ENCODE measurements at places on chromosomes 5 and 9.

- DNase-seq: no peak
Observed at GRCh38 chr5:538271-538771, 14.1 kb upstream of the SLC9A3 start.

GRCh38 chr5:37808945-37809344, 30.9 kb downstream of the GDNF start:
- DNase-seq: no peak

- DNase-seq: no peak
Observed at GRCh38 chr9:122116448-122117173, 23.5 kb upstream of the TTLL11 start.

GRCh38 chr5:132050136-132050535, 10.3 kb upstream of the IL3 start:
- no peak for DNase-seq

DNA sequence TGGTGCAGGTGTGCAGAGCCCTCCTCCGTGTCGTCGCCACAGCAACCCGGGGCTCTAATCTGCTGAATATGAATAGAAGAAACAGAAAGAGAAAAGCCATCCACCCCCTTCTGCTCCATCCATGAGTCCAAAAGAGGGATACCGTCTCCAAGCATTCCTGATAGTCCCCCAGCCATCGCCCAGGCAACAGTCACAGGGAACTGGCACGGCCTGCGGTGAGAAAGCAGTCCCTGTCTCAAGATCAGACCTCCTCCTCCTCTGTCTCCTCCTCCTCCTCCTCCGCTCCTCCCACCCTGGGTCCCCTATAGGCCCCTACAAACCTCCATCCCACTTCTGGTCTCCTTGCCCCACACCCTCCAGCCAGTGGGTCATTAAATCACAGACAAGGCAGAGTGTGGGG, 308.1 kb upstream of the MPDZ start:
- DNase-seq: no peak

GRCh38 chr9:106796771-106797170, 66.2 kb upstream of the ZNF462 start:
- DNase-seq: no peak

GRCh38 chr5:114447084-114447773, 85.4 kb downstream of the KCNN2 start:
- DNase-seq: no peak

DNA sequence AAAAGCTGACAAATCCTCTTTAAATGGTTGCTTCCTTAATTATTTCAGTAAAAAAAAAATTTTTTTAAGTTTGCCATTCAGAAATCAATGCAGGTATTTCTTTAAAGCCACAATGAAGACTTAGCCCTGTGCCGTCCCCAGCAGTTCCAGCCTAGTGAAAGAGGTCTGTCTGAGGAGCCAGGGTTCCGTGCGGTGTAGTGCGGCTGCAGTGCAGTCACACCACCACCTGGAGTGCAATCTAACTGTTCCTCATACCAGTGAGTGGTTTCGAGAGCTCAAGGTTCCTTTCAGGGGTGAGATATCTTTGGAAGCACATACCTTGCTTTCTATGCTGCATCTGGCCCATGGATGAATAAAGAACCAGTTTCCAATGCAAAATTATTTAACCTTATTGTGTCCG, 87.5 kb downstream of the FANCC start:
- no peak for DNase-seq
